ENCODE measurements at places on chromosomes 6 and 20. TPM values are rescaled to one million over a fixed set of nuclear protein-coding genes. Genes with fewer than 3 reads are reported as not detected.

IL20RA gene
- polyA plus RNA-seq, result 1.1 TPM

TRIM10 gene
- 0.19 TPM for polyA plus RNA-seq

GSTA3 gene
- polyA plus RNA-seq, result not detected

RIMS4 gene
- 50.9 TPM for polyA plus RNA-seq

Data from spinal cord (tissue), 10 donors.